ENCODE measurements at places on chromosomes 4 and X.

GRCh38 chrX:94051926-94052325, 377.9 kb downstream of the FAM133A start:
- no peak for DNase-seq

DNA sequence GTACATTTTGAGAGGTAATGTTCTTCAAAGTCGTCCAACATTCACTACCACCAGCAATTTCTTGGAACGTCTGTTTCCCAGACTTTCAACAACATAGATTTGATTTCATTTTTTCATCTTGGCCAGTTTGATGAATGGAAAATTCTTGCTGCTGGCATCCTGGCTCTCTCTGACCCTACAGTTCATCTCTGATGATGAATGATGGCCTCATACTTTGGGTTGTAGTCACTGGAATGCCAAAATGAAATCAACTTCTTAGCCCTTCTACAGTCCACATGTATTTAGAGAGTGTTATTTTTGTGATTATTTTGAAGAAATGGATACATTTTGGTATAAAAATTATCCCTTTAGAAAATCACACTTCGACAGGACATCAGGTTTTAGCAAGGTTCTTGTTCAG, 8.8 kb downstream of the CHST7 start:
- no peak for DNase-seq

DNA sequence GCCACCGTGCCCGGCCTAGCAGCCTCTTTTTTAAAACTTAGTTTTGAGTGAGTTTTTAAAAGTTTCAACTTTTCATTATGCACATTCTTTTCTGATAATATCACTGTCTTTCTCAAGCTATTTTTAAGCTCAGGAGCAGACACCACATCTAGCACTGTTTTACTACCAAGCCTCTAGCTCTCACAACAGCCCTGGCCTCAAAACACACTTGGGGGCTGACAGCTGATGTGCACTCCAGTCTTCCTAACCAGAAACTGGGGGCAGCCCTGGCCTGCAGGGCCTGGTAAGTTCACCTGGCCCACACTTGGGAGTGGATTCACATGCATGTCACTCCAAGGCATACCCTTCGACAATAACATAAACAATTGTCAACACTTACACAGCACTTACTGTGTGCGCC, 34.0 kb downstream of the CENPU start:
- DNase-seq: no peak

- no peak for DNase-seq
Observed at GRCh38 chr4:13413729-13414437, 70.3 kb downstream of the RAB28 start.

DNA sequence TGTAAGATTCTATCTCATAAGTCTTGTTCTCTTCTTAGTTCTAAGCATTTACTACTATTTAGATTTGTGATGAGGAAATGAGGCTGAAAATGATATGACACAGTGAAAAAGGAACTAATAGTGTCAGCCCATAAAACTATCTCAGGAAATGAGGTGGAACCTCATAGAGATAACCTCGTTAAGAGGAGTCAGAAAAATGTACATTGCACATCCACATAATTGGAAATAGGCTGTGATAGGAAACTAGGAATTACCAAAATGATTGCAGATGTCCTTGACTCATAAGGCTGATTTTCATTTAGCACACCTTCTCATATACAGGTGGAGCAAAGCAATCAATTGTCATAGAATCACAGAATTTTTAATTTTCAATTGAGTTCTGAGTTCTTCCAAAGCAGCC, 26.8 kb downstream of the ANXA10 start:
- DNase-seq: no peak

GRCh38 chr4:7608046-7608445, 173.3 kb upstream of the PSAPL1 start:
- DNase-seq: no peak

DNA sequence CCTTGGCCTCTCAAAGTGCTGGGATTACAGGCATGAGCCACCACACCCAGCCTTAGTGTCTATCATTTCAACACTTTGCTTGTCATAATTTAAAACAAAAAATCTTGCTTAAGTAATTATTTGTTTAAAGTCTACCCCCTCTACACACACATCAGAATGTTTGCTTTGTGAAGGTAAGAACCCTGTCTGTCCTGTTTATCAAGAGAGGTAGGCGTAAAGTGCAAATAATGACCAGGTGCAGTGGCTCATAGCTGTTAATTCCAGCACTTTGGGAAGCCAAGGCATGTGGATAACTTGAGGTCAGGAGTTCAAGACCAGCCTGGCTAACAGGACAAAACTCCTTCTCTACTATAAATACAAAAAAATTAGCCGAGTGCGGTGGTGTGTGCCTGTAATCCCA, 326.7 kb upstream of the CLNK start:
- DNase-seq: no peak

GRCh38 chr4:134762053-134762452, 560.5 kb upstream of the PABPC4L start:
- no peak for DNase-seq

DNA sequence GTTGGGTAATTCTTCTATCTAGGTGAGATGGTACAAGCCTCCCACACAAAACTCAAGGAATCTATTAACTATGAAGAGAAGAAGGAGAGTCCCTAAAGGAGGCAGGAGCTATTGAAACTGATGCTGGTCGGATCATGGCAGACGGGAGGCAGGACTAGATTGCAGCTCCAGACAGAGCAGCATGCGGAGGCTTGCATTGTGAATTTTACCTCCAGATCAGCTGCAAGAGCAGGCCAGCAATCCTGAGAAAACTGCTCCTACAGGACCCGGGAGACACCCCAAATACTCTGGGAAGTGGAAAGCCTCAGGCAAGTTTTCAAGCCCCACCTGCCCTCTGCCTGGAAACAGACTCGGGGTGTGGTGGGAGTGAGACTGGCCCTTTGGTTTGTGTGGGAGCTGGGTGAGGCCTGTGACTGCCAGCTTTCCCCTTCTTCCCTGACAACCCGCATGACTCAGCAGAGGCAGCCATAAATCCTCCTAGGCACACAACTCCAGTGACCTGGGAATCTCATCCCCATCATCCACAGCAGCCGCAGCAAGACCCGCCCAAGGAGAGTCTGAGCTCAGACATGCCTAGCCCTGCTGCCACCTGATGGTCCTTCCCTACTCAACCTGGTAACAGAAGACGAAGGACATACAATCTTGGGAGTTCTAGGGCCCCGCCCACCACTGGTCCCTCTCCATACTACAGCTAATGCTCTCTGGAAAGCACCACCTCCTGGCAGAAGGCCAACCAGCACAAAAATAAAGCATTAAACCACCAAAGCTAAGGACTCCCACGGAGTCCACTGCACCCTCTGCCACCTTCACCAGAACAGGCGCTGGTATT, 30.9 kb downstream of the GATB start:
- no peak for DNase-seq

GRCh38 chrX:53544936-53545335, 110.8 kb upstream of the HSD17B10 start:
- no peak for DNase-seq

DNA sequence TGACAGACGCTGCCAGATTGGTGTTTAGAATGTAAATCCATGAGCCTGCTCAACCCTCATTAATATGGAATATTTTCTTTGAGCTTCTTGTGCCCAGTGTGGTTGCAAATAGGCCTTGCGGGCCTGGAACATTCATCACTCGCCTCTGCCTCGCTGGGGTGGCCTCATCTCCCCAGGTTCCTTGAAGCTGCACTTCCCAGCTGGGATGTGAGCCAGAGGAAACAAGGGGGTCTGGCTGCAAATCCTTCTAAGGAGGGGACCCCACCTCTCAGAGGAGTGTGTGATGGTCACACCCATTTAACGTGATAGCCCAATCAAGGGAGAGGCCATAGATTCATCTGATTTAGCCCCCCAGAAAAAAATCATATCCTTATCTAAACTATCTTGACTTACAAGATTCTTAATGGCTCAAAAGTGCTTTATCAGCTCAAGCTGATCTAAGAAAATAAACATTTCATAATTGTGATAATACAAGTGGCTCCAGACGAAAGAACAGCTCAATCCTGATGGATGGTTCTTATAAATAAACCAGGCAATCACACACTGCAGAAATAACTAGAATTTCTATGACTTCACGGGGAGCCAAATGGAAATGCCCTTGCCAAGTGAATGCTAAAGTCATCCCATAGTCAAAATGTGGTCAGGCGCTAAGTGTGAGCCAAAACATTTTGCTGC, 189.9 kb downstream of the PTTG2 start:
- no peak for DNase-seq

- DNase-seq: no peak
Observed at GRCh38 chr4:133102612-133103409, 46.3 kb upstream of the PCDH10 start.

DNA sequence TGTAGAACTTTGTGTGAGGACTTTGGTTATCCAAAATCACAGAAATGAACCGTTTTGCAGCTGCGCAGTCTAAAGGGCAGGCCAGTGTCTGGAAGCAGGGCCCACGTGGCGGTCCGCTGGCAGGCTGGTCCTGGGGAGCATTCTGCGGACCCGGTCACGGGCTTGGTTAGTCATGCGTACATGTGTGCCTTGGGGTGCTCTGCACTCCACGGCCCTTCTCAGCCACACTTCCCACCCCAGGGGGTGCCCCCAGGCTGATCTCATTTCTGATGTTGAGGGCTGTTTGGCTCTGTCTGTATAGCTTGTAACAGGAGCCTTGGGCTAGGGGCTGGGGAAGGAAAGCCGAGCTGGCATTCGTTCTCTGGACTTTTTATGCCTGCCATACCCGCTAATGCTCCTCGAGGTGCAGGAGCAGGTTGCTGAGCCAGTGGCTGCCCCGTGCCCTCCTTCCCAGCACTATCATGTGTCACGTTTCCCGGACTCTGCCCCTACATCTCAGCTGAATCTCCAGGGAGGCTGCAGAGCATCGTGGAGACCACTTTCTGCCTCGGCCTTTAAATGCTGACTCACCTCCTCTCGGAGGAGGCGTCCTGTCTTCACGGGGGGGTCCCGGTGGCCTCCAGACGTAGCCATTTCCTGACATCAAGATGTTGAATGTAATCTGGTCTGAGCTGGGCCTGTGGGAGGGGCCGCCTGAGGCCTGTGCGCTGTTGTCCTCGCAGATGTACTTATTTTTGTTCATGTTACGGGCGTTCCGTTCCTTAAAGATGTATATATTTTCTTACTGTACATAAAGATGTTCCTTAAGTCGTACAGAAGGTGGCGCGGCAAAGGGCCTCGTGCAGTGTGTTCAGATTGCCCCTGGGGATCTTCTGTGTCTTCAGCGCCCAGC, 11.4 kb upstream of the TADA2B start:
- no peak for DNase-seq

DNA sequence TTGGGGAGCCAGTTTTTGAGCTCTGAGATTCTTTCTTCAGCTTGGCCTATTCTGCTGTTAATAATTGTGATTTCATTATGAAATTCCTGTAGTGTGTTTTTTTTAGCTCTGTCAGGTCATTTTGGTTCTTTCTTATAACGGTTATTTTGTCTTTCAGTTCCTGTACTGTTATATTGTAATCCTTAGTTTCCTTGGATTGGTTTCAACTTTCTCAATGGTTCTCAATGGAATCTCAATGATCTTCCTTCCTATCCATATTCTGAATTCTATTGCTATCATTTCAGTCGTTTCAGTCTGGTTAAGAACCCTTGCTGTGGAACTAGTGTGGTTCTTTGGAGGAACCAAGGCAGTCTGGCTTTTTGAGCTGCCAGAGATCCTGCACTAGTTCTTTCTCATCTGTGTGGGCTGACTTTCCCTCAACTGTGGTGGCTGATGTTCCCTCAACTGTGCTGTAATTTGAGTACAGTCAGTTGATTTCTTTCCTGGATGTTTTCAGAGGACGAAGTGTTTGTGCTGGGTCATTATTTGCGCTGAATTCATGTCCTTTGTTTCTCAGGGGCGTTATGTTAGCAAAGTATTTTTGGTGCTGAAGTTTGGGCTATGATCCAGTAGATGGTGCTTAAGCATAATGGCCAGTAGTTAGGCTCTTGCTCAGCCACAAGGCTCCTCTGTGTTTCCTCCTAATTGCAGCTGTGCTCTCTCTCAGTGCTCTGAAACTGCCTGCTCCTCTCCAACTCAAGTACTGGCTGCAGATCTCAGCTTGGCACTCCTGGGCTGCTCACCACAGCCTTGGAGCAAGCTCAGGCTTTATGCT, 27.5 kb downstream of the ENPEP start:
- no peak for DNase-seq

DNA sequence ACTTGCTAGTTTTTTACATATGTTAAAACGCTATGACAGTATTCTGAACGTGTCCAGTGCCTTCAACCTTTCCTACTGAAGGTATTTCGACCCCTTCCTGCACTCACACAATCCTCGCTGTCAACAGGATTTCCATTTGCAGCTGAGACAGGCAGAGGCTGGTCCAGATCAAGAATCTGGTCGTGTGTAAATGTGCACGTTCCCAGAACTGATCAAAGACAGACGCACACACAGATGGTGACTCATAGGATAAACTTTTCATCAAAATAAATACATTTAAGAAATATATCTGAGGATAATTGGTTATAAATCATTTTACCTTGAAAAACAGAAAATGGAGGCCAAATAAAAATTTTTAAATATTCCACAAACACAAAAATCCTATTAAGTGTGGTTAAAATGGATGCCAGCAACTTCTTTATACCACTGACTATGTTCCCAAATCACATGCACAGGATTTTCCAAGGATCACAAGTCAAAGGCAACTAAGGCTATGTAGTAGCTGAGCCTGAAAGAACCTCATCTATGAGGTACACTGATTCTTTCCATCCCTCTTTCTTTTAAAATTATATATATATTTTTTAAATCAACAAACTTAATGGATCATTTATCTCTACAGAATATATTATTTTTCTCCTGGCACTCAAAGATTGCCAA, 85.9 kb downstream of the RNF150 start:
- no peak for DNase-seq

- no peak for DNase-seq
Observed at GRCh38 chr4:170446782-170447181, 357.0 kb upstream of the AADAT start.

- no peak for DNase-seq
Observed at GRCh38 chrX:106894978-106895452, 8.1 kb downstream of the RIPPLY1 start.

DNA sequence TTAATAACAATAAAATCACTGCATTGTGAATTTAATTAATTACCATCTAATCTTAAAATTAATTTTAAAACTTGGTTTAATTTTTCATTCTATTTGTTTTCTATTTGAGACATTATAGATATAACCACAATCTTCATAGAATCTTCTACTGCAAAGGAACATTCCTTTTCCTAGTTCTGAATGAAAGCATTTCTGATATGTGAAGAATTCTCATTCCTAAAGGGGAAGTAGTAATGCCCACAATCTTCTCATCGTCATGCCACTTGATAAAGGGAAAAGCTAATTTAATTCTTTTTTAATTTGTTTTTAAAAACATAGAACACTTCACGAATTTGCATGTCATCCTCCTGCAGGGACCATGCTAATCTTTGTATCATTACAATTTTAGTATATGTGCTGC, 23.7 kb downstream of the MGARP start:
- no peak for DNase-seq
